Heart left ventricle (tissue), 16 donors: ENCODE measurements at places on chromosomes 5 and 9.

GRCh38 chr5:139046551-139046950 lies 151.6 kb downstream of the SIL1 start:
- no peak for DNase-seq

DNA sequence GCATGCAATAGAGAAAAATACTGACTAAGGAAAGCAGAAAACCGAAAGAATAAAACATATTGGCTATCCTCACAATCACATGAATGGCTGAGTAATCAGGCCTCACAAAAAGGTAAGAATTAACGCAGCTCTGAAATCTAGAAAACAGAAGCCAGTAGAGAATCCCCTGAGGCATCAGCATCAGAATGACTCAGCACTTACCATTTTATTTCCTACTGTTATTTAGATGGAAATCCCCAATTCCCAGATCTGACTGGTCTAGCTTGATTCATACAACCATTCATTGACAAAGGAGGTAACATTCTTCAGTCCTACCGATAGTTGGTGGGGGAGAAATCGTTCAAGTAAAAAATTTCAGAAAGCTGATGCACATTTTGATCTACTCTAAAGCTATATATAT lies 1408.4 kb upstream of the WWC1 start:
- DNase-seq: no peak

- DNase-seq: no peak
Measured at GRCh38 chr9:88927510-88927909, 63.8 kb upstream of the S1PR3 start.

GRCh38 chr5:88785746-88786565 lies 97.0 kb downstream of the MEF2C start:
- peak; percentile 53 for DNase-seq

- peak; percentile 79 for DNase-seq
Measured at GRCh38 chr5:9653811-9654210, 23.7 kb upstream of the TAS2R1 start.

DNA sequence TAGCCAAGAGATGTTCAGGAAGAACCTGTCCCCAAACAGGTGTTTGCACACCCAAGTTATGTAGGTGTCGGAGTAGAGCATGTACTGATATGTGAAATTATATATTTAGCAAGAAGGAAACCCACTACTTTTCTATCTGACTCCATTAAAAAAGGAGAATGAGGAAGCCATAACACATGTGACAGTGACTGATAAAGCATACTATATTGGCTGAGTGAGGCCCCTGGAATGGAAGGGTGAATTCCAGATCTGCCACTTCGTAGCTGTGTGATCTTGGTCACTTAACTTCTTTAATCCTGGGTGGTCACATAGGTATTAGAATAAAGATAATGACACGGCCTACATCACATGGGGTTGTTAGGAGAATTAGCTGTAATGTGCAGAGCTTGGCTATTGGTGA lies 116.0 kb upstream of the MAN2A1 start:
- no peak for DNase-seq

DNA sequence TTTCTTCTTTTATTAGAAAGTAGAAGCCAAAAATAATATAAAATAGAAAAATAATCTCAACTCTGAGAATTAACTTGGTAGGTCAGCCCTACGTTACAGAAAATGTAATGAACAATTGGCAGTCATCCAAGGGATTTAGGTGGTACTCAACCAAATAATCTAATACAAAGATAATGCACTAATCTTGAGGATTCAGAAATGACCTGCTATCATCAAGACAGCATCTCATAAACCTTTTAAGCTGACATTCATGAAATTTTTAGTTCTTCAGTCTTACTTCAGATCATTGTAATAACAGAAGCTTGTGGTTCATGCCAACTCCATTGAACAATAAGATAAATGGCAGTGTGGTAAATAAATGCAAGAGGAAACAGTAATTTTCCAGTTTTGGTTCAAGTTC lies 1058.0 kb downstream of the MAT2B start:
- DNase-seq: no peak

DNA sequence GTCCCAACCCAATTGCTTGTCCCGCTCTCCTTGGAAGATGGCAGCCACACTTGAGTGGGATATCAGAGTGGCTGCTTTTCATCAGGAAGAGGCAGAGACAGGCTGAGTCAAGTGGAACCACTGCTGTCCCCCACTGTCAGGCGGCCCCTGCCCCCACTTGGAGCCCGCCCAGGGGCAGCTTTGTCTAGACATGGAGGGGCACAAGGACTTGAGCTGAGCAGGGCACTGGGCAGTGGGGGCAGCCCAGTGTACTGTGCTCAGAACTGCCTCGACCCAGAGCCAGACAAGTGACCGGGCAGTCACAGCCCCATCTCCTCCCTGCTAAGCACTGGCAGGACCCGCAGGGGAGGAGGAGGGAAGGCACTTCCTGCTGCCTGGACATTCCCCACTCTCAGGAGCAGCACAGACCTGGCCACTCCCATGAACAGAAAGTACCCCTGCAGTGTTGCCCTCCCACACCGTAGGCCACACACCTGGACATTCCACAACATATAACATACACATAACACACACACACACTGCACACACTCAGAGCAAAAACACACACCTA lies 91.0 kb downstream of the MRPL36 start:
- no peak for DNase-seq

DNA sequence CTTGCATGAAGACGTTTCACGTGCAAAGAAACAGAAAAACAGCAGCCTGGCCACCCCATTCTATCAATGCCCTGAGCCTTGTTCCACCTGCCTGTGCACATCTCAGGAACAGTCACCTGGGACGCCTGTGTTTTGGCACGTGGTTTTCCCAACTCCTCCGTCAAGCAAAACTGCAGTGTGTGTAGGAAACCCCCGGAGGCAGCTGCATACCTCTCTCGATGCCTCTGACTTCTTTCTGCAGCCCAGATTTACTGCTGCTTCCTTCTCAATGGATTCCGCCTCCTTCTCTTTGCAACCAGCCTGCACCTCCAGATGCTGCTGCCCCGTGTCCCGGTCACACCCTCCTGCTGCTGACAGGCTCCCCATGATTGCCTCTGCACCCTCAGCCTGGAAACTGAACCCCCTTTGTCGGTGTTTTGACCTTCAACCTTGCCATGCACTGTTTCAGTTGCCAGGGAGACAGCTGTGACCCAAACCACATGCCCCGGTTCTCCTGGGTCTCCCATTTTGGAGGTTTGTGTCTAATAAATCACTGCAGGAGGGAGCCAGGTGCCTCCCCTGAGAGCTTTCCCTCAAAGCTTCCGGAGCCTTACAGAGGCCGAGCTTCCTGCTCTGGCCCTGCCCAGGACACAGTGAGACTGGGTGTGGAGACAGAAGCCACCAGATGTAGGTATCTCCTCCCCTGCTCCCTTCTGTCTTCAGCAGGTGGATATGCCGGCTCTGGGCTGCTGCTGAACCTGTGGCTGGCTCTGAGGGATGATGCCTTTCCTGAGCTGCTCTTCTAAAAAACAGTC lies 395.5 kb upstream of the IRX1 start:
- DNase-seq: no peak

DNA sequence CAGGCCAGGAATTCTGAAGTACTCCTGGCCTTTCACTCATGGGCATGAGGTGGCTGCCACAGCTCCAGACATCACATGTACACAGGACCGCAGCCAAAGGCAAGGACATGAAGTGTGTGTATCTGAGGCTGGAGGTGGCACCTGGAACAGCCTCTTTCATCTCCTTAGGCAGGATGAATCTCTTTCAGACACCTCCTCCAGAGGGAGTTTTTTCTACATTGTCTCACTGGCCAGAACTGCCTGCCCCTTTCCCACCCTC lies 142.8 kb downstream of the BARX1 start:
- DNase-seq: no peak

GRCh38 chr5:174721530-174722432 lies 2.6 kb upstream of the MSX2 start:
- no peak for DNase-seq

- DNase-seq: no peak
Measured at GRCh38 chr5:55538661-55539060, 3.9 kb upstream of the PLPP1 start.

GRCh38 chr9:117936185-117937130 lies 232.3 kb downstream of the TLR4 start:
- no peak for DNase-seq

GRCh38 chr5:15406478-15406877 lies 93.5 kb upstream of the FBXL7 start:
- DNase-seq: no peak

- DNase-seq: peak; percentile 29
Measured at GRCh38 chr9:77832639-77833038, 184.5 kb upstream of the GNA14 start.

DNA sequence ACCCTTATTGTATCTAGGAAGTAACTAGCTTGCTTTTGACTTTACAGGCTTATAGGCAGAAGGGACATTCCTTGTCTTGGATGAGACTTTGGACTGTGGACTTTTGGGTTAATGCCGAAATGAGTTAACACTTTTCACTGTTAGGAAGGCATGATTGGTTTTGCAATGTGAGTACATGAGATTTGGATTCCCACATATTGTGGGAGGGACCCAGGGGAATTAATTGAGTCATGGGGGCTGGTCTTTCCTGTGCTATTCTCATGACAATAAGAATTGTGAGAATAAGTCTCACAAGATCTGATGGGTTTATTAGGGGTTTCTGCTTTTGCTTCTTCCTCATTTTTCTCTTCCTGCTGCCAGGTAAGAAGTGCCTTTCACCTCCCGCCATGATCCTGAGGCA lies 417.5 kb downstream of the HINT1 start:
- no peak for DNase-seq

DNA sequence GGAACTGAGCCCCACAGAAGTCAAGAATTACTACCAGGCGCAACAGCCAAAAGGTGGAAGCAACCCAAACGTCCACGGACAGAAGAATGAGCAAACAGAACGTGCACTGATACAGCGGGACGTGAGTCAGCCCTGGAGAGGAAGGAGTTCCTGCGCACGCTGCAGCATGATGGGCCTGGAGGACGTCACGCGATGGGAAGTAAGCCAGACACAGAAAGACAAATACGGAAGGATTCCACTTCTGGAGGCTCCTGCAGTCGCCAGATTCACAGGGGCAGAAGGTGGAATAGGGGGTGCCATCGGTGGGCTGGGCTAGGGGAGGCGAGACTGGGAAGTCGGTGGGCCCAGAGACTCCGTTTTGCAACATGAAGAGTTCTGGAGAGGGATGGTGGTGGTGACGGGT lies 80.3 kb upstream of the PHYKPL start:
- DNase-seq: no peak

DNA sequence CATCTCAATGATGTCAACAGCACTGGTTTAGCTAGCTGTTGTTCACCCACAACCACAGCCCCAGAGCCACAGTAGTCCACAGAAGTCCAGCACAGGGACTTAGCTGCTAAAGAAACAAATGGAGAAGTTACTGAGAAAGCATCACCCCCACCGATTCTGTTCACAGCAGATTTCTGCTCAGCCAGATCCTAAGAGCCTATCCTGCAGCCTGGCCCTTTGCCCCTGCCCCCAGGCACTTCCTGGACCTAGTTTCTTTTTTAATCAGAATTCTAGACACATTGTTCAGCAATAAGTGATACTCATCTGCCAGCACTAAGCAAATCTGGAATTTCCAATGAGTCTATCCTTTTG lies 7.4 kb downstream of the B4GALT1 start:
- DNase-seq: peak; percentile 55

GRCh38 chr9:105678781-105679180 lies 15.6 kb upstream of the TMEM38B start:
- DNase-seq: no peak

- no peak for DNase-seq
Measured at GRCh38 chr5:54844905-54845566, 140.4 kb downstream of the ESM1 start.

GRCh38 chr9:94734054-94734754 lies 7.7 kb downstream of the AOPEP start:
- no peak for DNase-seq

GRCh38 chr5:179422213-179422855 lies 77.1 kb upstream of the ADAMTS2 start:
- peak; percentile 47 for DNase-seq

DNA sequence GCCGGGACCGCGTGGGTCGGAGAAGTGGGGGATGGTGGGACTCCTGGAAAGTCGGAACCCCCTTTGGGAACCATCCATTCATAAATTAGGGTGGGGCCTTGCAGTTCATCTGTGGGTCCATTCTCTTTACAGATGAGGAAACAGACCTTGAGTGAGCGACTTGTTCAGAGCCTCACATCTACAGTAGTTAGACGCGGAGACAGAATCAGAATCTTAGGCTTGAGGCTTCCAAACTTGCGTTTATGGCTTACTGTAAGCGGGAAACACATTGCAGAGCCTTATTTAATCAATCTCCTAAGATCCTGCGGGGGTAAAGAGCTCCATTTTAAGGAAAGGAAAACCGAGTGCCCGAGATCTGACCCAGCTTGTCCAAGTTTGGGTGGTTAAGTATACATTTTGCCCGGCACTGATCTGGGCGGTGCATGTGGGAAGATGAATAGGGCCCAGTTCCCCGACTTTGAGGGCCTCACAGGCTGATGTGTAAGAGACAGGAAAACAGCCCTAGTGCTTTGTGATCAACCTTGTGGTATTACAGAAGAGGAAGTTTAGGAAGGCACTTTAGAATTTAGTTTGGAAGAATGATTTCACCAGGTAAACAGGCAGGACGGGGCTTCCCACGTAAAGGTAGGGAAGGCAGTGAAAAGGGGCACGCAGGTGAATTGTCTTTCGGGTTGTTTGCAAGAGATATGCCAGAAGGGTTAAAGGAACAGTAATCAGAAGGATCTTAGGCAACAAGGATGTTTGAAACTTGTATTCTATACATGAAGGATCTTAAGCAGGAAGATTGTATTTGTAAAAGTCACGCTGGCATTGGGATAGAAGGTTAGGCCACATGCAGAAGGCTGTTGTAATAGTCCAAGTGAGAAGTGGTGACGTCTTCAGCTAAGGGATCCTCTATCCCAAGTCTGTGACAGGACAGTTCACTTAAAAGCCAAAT lies 744 bp downstream of the TARS1 start:
- no peak for DNase-seq

GRCh38 chr5:168048486-168048885 lies 243.0 kb upstream of the WWC1 start:
- no peak for DNase-seq

DNA sequence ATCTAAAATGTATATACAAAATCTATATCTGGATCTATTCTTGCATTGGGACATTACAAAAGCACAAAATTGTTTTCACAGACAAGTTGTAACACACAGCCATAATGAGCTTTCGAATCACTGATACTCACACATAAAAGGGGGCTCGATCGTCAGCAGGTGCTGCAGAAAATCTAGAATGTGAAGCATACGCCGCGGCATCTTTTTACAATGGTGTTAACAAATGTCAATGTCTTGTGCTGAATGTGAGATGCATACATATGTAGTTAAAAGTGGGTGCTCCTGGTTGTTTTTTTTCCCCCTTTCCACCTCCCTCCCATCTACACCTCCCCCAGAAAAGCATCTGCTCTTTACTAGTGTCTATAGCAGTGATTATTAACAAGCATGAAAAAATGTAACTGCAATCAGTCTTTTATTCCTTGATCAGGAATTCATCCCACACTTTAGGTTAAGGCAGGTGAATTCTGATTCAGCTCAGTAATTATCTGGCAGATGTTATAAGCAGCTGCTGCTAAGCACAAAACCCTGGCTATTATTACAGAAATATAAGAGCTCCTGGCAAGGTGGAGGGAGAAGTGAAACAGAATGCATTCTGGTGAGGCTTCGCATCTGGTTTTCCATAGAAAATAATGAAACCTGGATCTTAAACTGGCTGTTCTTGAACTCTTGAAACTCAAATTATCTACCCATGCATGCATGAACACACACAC lies 114.1 kb downstream of the MPDZ start:
- DNase-seq: no peak
